Stimulated activated CD4-positive, alpha-beta T cell treated with anti-CD3 and anti-CD28 coated beads, Interleukin-1b, Interleukin-23, amount 100 ng/mL, for 1 hour (primary cell): ENCODE measurements at places on chromosomes 7 and 10.

DNA sequence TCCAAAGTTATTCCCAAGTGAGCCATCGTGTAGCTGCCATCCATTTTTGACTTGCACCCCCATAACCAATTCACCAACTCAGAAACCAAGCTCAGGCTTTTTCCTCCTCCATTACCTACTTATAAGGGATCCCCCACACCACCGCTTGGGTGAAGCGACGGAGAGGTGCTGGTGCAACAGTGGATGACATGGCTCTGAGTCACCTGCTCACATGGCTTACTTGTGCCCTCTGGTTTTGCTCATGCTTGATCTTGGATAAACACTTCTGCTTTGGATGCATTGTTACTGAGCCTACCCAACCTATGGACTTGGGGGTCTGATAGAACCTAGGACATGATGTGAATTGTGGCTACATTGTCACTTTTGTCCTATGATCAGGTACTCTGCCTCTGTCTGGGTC, 12.0 kb upstream of the AKR1B1 start:
- no peak for DNase-seq

- no peak for DNase-seq
These were observed 161.3 kb downstream of the SLIT1 start for GRCh38 chr10:97024168-97025073.

DNA sequence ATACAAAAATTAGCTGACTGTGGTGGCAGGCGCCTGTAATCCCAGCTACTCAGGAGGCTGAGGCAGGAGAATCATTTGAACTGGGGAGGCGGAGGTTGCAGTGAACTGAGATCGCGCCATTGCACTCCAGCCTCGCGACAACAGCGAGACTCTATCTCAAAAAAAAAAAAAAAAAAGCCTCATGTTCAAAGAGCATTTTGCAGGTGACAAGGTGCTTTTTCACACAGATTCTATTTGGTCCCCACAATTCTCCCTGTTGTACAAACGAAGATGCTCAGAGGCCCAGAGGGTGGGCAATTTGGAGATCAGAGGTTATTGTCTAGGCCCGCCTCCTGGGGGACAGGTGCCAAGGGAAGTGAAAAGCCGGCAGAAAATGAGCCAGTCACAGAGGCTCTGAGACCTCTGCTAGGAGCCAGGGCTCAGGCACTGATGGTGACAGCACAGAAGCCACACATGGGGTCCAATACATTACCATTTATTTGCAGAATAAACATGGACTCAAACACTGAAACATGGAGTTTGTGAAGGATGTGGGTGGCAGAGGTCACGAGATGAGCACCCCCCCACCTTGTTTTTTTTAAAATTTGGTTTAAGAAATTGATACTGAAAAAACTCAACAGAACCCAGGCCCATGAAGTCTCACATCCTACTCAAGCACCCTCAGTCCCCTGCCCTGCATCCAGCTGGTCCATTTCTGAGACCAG, 882 bp upstream of the GAL3ST4 start:
- DNase-seq, result no peak

GRCh38 chr10:59131666-59132065, 44.8 kb upstream of the PHYHIPL start:
- DNase-seq, result no peak

DNA sequence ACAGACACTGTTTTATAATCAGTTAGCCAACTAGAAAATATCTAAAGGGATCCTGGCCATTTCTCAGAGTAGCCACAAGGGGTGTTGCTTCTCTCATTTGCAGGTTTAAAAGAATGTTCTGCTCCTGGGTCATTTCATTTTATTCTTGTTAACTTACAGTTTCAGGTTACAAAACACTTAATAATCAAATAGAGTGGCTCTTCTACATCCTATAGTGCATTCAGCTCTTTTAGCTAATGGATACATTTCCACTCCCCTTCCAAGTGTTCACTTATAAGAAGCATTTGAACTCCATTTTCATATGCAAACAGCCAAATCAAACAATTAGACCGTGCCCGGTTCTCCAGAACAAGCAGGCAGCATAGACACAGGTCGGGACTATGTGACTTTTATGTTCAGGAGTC, 117.5 kb downstream of the TRIL start:
- DNase-seq, result no peak

DNA sequence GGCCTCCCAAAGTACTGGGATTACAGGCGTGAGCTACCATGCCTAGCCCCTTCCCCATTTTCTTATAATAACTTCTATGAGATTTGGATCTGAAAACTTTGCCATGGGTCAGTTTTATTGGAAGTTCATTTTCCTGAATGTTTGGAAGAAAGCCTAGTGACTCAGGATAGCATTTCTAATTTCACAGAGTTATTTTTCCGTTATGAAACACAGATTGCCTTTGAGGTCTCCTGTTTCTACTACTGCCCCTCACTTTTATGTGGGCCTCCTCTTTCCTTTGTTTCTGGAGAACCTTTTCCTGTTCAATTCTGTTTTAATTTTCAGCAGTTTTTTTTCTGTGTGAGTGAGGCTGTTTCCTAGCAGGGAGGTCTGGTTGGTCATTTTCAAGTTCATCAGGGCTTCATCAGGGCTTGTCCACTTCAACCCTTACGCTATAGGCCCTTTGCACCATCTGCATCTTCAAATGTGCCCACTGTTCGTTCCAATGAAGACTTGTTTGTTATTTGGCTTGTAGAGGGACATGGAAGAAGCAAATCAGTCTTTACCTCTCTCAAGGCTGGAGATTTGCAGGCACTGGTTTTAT, 58.7 kb downstream of the BMPR1A start:
- no peak for DNase-seq
